Pulmonary artery endothelial cell (primary cell): ENCODE measurements at places on chromosomes 7 and 10. TPM values are rescaled to one million over a fixed set of nuclear protein-coding genes. Genes with fewer than 3 reads are reported as not detected.

Gene PAPOLB
- 0.04 and 0.07 TPM in 2 replicates for total RNA-seq

Gene SFTPA1
- not detected in 2 replicates for total RNA-seq

GRCh38 chr7:150330211-150330885 lies 7.0 kb upstream of the ACTR3C start:
- DNase-seq, result no peak

GRCh38 chr10:21524526-21525366 lies 736 bp downstream of the SKIDA1 start:
- DNase-seq, result no peak

DNA sequence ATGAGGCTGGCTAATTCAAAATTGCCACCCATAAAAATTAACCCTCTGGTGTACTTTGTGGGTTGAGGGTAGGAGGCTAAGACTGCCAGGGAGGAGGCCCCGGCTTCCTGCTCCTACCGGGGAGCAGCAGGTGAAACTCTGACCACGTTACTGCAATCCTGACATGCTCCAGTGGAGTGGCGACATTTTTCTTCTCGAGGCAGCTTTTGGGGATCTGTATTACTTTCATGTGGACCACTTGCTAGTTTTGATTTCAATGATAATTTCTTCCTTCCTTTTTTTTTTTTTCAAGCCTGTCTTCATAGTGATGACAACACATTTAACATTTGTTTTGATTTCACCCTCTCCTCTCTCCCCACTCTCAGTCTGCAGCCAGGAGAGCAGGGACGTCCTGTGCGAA lies 14.6 kb downstream of the GATA3 start:
- DNase-seq, result no peak
